ENCODE measurements at places on chromosomes 16 and 17. TPM values are rescaled to one million over a fixed set of nuclear protein-coding genes. Genes with fewer than 3 reads are reported as not detected.
A peak's percentile ranks its signal among the peaks of the same experiment; 100 is the strongest.

GRCh38 chr17:2400474-2400866 lies 390 bp downstream of the MNT start:
- peak; percentile 53 for DNase-seq

DNA sequence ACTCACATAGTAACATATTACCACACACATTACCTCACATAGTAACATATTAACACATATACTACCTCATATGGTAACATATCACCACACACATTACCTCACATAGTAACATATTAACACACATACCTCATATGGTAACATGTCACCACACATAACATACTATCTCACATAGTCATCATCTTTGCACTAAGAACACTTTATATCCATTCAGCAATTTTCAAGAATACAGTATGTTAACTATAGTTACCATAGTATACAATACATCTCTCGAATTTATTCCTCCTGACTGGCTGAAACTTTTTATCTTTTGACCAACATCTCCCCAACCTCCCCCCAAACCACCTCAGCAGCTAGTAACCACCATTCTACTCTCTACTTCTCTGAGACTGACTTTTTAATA lies 7.6 kb downstream of the NUDT7 start:
- DNase-seq, result no peak

- no peak for DNase-seq
Observed at GRCh38 chr16:87437911-87438610, 45.9 kb downstream of the MAP1LC3B start.

DNA sequence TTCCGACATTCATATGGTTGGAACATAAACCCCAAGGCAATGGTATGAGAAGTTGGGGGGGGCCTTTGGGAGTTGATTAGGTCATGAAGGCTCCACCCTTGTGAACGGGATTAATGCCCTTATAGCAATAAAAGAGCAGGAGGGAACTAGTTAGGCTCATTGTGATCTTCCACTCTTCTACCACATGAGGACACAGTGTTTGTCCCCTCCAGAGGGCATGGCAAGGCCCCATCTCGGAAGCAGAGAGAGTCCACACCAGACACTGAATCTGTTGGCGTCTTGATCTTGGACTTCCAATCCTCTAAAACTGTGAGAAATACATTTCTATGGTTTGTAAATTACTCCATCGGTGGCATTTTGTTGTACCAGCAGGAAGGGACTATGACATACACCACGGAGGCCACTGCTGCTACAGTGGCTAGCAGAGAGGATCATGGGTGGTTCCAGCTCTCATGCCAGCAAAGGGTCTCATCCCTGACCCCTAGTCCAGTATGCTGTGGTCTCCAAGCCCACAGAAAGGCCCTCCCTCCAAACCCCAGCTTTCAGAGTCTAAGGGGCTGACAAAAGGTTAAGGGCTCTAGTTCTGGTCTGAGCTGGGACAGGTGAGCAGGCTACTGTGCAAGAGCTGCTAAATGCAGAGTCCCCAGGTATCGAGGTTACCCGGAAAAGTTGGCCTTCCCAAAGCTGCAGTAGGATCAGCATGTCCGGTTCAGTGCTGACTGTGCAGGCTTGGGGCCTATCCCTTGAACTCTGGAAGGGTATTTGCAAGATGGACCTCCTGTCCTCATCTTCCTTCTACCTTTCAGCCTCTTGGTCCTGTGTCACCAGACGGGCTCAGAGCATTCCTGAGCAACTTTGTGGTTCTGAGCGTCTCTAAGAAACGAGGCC lies 12.2 kb downstream of the CCR7 start:
- no peak for DNase-seq

Gene ANKRD13B
- 1.3 TPM for total RNA-seq

GRCh38 chr16:53503991-53504663 lies 1.1 kb upstream of the AKTIP start:
- DNase-seq, result no peak

Gene RNF222
- not detected for total RNA-seq

GRCh38 chr17:44637066-44637465 lies 19.2 kb upstream of the MEIOC start:
- DNase-seq, result no peak

GRCh38 chr16:318628-319027 lies 33.9 kb downstream of the AXIN1 start:
- DNase-seq, result no peak

Data from thymus (tissue), 14 donors.